ENCODE measurements at places on chromosomes 11 and 22.

GRCh38 chr22:21876486-21877176, 9.2 kb upstream of the MAPK1 start:
- no peak for DNase-seq

DNA sequence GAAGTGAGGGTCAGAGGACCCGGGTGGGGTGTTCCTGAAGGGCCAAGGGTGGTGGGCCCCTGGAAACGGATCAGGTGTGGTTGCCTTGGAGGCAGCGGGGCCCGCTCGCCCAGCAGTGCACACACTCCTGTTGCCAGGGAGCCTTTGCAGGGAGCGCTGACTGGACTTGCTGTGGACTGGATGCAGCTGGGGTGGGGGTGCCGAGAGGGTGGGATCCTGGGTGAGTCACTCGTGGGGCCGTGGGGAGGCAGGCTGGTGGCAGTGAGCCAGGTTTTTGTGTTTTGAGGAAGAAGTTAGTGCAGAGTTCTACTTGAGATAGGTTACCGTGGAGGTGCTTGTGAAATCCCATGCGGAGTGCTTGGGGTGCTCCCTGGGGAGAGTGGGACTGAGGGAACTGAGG, 1.3 kb downstream of the MRPL23 start:
- no peak for DNase-seq

DNA sequence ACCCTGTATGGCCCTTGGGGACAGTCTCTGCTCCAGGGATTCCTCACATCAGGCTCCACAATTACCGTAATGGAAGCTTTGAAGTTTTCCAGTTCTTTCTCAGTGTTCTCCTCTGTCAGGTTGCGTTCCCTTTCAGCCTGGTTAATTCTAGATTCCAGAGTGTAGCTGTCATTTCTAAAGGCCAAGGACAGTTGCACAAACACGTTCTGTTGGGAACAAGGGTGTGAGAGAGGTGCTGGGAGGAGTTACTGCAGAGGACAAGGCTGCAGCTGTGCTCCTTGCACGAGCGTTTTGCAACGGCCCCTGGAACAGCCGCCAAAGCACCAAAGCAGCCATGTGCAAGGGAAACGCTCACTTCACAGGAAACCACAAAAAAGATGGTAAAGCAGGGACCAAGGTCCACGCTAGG, 35.9 kb upstream of the LYVE1 start:
- peak; percentile 53 for DNase-seq

DNA sequence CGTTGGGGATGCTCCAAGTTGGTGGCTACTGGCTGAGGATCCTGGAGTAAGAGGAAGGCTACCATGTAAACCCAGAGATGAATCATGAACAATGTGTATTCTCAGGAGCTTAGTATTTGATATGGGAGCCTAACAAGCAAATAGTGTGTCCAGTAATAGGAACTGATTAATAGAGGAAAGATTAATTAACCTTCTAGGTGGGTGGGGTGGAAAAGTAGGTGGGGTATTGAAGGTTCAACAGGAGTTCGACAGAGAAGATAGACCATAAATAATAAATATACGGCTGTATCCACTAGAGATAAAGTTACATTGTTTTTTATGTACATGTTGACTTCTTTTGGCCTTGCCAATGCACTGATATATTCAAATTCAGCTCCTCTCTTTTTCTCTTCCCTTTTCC, 43.1 kb downstream of the BMAL1 start:
- DNase-seq: no peak

GRCh38 chr11:67354075-67355022, 1.0 kb upstream of the POLD4 start:
- DNase-seq: peak; percentile 14

DNA sequence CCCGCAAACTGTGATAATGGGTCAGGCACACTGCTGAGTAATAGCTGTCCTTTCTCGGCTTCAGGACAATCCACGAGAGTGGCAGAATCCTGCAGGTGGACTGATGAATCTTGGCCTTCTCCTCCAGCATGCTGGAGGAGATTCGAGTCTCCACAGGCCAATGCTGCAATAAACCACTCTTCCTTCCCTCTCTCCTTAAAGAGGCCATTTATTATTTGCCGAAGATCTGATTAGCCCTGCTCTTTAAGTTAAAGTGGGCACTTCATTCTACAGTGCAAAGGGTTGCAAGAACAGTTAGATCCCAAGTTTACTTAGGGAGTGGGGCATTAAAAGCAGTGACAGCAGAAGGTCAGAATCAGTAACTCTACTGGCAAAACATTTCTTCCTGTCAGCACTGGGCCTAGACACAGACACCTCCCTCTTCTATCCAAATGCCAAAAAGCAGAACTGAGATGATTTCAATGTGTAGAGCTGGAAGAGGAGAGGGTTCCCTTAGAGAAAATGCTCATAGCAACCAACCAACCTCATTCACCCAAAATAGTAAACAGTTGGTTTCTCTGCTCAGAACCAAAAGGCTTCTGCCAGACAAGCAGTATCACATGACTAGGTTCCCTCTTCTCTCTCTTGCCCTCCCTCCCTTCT, 121.7 kb downstream of the SGSM3 start:
- peak; percentile 94 for DNase-seq

Measured in KBM-7 (cell line).